Neuronal stem cell (in vitro differentiated cells): ENCODE measurements at places on chromosomes 4 and X.

- DNase-seq = no peak
These were observed 107.9 kb downstream of the ZNF827 start for GRCh38 chr4:145830699-145831098.

GRCh38 chrX:15391850-15392249, 7.6 kb upstream of the VEGFD start:
- DNase-seq = no peak

DNA sequence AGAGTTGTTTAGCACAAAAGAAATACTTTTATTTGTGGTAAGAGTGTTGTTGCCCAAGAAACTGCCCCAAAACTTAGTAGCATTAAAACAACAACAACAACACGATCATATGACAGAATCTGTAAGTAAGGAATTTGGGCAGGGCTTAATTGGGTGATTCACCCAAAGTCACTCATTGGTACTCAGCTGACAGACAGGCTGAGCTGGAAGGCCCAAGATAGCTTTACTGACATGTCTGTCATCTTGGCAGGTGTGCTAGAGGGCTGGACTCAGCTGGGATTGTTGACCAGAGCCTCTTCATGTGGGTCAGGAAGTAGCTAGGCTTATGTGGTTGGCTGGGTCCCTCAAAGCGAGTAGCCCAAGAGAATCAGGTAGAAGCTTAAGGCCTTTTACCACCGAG, 52.3 kb downstream of the KIAA0232 start:
- no peak for DNase-seq

- DNase-seq = no peak
These were observed 113.9 kb downstream of the SNCA start for GRCh38 chr4:89723096-89723495.

GRCh38 chr4:71446479-71447081, 107.8 kb downstream of the SLC4A4 start:
- DNase-seq = no peak

DNA sequence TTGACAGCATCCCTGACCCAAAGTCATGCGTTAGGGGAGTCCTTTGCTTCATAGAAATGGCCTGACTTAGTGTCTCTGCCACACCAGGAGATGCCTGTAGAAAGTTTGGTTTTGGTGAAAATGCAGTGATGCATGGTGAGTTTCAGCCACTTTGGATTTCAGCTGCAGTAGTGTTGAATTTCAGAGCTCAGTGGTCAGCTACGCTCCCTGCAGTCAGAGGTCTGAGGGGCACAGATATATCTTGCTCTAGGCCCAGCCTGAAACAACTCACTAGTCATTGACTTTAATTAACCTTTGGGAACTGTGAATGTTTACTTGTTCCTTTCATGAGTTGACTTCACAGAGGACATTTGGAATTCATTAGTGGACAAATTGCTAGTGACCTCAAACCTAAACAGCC, 17.5 kb downstream of the RBMX2 start:
- no peak for DNase-seq

- no peak for DNase-seq
These were observed 9.0 kb upstream of the YIPF7 start for GRCh38 chr4:44660396-44660795.

DNA sequence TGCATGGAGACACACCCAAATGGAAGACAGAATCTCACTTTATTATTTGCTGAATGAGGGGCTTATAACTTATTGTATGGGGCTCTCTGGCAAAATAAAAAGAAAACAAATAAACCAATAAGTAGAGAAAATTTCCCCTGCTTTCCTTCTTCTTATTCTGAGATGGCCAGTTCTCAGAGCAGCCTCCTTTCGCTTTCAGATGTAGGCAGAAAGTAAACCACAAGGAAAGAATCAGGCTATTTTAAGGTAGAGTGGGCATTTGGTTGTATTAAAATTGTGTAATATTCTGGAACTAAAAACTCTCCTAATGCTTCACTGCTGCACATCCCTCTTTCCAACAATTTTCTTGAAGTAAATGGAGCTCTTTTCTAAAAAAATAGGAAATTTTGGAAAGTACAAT, 241.8 kb downstream of the GALNTL6 start:
- no peak for DNase-seq

DNA sequence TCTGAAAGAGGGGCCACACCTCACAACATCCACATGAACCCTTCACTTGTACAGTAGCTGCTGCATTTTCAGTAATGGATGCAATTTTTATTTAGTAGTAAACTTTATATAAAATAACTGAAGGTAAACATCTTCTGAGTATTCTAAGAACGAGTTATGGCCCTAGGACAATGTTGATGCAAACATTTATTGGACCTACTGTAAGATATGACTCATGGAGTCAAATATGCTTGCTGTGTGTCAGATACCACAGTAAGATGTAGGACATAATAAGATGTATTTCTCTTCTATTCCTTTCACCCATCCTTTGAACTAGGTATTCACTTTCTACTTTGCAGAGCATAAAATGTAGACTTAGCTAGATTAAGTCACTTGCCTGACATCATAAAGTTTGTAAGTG, 87.6 kb downstream of the TEX13C start:
- no peak for DNase-seq

DNA sequence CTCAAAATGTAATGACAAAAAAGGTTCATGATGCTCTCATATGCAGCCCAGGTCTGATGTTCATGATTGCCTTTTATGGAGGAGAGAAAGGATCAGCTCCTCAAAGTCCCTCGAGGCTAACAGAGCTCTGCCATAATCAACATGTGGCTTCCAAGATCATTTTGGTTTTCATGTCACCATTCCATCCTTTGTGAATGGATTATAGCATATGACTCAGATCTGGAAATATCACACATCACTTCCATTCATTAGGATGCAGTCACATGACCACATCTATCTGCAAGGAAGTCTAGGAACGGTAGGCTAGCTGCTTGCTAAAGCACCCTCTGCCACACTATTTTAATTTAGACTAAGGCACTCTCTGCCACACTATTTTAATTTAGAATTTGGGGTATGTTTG, 77.6 kb downstream of the COX18 start:
- no peak for DNase-seq
